ENCODE measurements at places on chromosomes 11 and 22.

- no peak for DNase-seq
These were observed 6.0 kb downstream of the PARVG start for GRCh38 chr22:44186737-44187136.

DNA sequence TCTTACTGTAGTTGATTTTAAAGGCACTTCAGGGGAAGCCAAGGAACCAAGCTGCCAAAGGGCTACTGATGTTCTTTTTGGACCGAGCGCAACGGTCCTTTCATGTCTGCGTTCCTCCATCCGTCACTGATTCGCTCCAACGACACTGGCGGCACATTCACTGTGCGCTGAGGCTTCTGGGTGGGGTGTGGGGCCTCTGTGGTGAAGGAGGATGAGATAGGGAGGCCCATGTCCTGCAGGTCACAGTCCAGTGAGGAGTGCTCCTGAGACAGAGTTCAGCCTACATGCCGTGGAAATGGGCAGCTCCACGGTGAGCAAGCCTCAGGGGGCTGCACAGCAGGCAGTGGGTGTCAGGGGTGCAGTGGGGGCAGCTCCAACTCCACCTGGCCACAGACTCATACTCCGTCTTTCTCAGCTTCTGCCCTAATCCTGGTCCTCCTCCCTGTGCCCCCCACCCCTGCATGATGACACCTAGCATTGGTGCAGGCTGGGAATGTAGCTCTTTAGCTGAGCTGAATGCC lies 87.8 kb upstream of the SHANK2 start:
- DNase-seq, result no peak

- DNase-seq, result no peak
These were observed at the start of gene BID for GRCh38 chr22:17774206-17774925. TSS of gene BID (minus strand) at chr22:17774469. CDS start at chr22:17750116, 24,353 bp downstream.

DNA sequence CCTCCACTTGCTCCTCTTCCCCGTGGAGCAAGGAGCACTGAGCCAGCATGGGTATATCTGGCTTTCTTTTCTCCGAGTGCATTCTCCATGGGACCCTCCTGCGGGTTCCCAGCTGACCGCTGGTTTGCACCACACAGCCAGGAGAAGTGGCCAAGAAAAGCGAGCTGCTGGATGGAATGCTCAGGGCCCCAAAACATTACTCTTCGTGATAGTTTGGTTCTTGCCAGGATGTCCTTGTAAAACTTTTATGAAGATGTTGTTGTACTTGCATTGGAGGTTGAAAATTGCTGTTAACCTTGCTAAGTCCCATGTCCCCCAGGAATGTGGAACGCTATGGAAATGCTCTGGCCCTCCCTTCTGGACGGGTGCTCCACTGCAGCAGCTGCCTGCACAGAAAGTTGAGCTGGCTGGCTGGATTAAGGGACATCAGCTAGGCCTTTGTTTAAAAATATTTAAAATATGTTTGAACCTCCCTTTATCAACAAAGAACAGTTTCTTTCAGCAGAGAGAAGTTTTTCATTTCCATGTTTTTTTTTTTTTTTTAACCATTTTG lies 68.7 kb downstream of the ZNRF3 start:
- no peak for DNase-seq

- no peak for DNase-seq
These were observed 30.0 kb upstream of the PDE2A start for GRCh38 chr11:72704028-72704782.

- DNase-seq, result no peak
These were observed 71.3 kb upstream of the PARVG start for GRCh38 chr22:44109416-44109815.

- no peak for DNase-seq
These were observed 40.1 kb upstream of the RFPL3 start for GRCh38 chr22:32317524-32317923.

GRCh38 chr22:42608136-42608822 lies 6.4 kb downstream of the POLDIP3 start:
- no peak for DNase-seq

GRCh38 chr22:50220603-50221409 lies 20.0 kb downstream of the SELENOO start:
- DNase-seq, result no peak

DNA sequence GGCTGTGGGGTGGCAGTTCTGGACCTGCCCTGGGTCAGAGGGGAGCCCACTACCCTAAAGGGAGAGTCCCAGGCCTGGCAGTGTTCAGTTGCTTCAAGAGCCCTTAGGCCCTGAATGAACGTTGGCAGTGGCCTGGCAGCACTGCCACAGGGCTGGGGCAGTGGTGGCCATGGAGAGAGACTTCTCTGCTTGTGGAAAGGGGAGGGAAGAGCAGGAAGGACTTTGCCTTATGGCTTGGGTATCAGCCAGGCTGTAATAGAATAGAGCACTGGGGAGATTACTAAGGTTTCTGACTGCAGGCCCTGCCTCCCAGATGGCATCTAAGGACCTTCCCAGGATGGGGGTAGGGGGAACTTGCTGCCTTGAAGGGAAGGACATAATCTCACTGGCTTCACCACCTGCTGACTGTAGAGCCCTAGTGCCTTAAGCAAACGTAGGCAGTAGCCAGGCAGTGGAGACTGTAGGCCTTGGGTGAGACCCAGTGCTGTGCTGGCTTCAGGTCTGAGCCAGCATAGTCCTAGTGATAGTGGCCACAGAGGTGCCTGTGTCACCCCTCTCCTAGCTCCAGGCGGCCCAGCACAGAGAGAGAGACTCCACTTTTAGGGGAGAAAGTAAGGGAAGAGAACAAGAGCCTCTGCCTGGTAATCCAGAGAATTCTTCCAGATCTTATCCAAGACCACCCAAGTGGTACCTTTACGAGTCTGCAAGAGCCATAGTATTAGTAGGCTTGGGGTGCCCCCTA lies 27.6 kb downstream of the PLA2G6 start:
- no peak for DNase-seq

- DNase-seq, result no peak
These were observed 48.8 kb upstream of the CD44 start for GRCh38 chr11:35090125-35090524.

GRCh38 chr11:75334976-75335375 lies 16.5 kb downstream of the ARRB1 start:
- DNase-seq, result no peak

GRCh38 chr22:23072911-23073491 lies 2.7 kb downstream of the GNAZ start:
- no peak for DNase-seq

DNA sequence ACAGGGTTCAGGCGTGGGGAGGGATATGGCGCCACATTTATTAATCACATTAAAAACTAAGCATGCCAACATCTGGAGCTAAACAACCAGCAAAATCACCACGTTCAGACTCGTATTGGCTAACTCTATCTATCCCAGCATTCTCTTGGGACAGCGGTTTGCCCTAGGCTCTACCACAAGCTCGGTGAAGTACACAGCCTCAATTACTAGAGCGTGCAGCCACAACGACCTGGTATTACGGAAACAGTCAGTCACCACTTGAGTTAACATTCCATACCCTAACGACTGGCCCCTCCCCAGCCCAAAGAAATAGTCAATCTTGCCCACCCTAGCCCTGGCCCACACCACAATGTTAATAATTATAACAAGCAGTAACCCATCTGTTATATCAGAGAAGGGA lies 32.1 kb downstream of the APOL5 start:
- DNase-seq, result no peak

DNA sequence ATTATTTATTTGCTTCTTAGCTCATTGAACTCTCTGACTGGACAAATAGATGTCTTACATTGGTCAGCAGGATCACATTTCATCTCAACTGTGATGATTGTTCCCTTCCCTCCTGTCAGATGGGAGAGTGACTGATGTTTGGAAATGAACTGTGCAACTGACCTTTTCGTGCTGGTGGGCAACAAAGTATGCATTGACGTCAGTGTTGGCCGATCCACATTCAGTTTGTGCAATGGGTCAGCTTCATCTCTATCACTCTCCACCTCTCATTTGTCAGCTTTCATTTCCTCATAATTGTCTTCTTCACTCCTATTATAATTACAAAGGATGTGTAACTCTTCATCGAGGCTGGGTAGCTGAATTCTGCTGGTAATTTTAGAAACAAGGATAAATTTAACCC lies 71.3 kb downstream of the PPP2R1B start:
- DNase-seq, result no peak

DNA sequence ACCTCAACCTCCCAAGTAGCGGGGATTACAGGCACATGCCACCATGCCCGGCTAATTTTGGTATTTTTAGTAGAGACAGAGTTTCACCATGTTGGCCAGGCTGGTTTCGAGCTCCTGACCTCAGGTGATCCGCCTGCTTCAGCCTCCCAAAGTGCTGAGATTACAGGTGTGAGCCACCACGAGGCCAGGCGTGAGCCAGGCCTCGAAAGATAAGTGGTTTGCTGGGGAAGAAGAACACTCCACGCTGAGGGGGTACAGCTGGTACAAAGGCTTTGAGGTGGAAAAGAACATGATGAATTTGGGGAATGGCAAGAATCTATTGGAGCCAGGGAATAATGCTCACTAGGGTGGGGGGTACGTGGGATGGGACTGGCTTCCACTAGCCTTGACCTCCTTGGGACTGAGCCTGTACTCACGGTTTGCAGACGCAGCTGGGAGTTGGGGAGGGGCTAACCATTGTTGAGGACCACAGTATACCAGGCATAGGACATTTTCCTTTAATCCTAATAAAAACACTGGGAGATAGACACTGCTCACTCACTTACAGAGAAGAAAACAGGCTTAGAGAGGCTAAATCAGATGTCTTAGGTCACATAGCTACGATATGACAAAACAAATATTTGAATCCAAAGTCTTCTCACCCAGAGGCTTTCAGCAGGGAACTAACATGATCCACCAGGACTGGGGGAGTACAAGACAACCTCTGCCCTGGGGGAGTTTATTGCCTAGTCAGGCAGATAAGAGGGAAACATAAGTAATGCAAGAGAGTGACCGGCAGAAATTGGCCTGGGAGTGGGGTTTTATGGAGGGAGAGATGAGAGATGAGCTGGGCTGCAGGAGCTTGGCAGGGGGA lies 4.9 kb downstream of the SLCO2B1 start:
- no peak for DNase-seq

DNA sequence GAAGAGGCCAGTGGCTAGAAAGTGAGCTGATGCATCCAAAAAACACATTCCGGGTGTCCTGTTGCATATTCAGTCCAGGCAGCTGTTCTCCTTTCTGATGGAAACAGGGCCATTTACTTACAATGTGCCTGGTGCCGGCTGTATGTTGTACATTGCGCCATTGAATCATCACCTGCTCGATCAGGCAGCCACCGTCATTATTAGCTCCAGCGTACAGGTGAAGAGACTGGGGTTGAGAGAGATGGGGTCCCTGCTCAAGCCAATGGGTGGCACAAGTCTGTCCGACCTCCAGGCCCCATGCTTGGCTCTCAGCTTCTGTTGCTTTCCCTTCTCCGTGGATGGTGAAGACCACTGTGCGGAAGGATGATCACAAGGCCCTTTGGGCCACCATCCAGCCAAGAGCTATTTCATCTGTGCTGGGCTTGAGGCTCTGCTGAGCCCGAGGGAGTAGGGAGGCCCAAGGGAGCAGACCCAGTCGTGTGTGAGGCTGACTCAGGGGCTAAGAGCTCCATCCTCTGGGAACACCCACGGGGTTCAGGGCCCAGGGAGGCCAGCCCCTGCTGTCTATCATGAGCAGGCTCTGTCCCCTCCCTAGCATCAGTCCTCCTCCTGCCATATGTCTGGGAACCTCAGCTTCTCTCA lies 20.7 kb upstream of the EMID1 start:
- DNase-seq, result no peak

- no peak for DNase-seq
These were observed 118.6 kb upstream of the GUCY1A2 start for GRCh38 chr11:107136892-107137291.

DNA sequence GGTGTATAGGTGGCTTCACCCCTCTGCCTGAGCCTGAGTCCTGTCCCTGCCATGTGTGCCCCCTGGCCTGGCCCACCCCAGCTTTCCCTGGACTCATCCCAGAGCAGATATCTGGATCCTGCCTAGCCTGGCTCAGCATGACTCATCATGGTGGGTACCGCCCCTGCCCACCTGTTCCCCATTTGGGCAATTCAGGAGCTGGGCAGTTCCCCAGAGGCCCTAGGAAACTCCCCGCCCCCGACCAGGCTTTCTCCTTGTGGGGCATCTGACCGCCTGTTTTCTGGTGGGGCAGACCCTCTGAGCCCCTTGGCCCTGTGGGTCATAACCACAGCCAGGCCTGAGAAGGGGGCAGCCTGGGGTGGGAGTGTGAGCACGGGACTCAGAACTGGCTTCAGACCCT lies 4.4 kb downstream of the TSPO start:
- no peak for DNase-seq

DNA sequence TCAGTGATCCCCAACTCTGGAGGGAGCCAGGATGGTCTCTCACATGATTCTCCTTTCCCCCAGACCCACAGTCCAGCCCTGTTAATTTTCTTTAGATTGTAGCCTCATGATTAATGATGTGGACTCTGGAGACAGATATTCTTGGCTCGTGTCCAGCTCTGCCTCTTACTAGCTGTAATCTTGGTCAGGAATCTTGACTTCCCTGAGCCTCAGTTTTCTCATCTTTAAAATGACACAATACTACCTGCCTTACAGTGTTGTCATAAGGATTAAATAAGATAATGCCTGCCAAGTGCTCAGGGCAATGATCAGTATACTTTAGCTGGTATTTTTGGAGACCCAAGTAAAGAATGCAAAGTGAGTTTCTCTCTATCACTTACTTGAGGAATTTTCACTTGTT lies 60.0 kb downstream of the SPECC1L start:
- no peak for DNase-seq

- no peak for DNase-seq
These were observed 17.1 kb downstream of the CXCR5 start for GRCh38 chr11:118900535-118901384.

GRCh38 chr11:76269661-76270261 lies 63.5 kb upstream of the WNT11 start:
- DNase-seq, result no peak

DNA sequence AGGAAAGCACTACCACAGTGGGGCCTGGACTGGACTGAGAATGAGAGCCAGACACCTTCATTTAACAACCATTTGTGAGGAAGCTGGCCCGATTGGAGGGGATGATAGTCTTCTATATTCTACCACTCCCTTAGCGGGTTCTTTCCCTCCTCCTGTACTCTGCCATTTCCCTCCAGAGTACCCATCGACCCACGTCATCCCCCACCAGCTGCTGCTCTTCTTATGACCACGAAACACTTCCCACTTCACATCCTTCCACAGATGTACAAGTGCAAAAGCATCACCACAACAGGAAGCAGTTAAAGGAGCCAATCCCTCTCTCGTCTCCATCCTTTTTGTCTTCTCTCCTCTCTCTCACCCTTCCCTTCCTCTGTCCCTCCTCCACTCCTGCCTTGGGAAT lies 18.0 kb upstream of the UBASH3B start:
- no peak for DNase-seq

GRCh38 chr11:66084821-66085475 lies 14.9 kb downstream of the PACS1 start:
- DNase-seq, result no peak

GRCh38 chr11:17989306-17989705 lies 23.5 kb downstream of the SERGEF start:
- DNase-seq, result no peak

- DNase-seq, result no peak
These were observed 8.4 kb upstream of the SYT13 start for GRCh38 chr11:45294499-45294898.

DNA sequence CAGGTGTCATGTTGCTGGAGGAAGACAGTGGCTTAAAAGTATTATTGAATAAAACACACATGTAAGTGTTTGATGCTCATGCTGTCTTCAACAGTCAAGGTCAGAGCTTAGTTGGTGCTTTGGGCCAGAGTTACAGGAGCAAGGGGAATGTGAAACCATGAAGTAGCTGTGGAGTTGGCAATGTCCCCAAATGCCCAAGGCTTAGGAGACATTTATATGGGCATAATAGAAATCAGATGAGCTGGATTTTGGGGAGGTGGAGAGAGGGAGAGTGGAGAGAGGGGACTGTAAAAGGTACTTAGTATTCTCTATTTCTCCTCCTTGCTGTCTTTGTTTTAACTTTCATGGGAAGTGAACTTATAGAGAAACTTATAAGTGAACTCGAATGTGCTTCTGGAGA lies 407.8 kb downstream of the ETS1 start:
- no peak for DNase-seq
